ENCODE measurements at places on chromosomes 12 and 14.

DNA sequence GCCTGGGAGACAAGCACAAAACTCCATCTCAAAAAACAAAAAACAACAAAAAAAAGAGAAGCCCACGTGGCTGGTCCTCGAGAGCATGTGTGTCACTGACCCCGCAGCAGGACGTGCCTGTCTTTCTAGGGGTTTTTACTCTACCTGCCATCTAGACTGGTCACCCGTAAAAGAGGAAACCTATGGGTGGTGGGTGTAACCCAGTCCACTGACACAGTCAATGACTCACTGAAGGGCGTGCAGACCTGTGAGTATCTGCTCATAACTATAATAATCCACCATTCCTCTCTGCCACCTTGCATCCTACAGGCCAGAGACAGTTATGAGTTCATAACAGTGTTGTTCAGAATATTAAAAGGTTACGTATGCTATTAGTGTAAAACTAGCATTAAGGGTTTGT lies 4.6 kb downstream of the GOLGA3 start:
- no peak for DNase-seq

- DNase-seq: no peak
Observed at GRCh38 chr14:74155287-74155686, 70.5 kb downstream of the LIN52 start.

DNA sequence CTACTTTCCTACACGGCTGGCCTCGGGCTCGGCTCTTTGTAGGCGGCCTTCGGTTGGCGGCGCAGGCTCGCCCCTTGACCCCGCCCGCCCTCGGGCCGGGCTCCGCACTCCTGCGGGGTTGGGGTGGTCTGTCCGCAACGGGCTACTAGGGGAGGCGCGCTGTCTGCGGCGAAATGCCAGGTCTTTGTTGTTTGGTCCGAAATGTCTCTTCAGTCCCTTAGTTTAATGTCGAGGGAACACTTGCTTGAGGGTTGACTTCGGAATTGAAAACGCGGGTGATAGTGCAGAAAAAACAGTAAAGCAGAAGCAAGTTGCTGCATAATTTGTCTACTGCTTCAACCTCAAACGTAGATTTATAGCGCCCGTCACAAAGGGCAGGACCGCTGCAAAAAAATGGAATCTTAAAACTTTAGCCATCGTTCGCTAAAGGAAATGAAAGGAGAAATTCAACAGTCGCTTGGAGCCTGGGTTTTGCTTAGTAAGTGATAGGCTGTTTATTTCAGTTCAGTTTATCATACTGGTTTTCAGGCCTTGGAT lies 390 bp downstream of the JKAMP start:
- DNase-seq: no peak

GRCh38 chr12:52690351-52691075 lies 10.3 kb upstream of the KRT1 start:
- no peak for DNase-seq

GRCh38 chr14:23936084-23936829 lies 17.3 kb upstream of the DHRS4 start:
- DNase-seq: no peak

- DNase-seq: no peak
Observed at GRCh38 chr12:48454667-48455066, 17.7 kb upstream of the ANP32D start.

DNA sequence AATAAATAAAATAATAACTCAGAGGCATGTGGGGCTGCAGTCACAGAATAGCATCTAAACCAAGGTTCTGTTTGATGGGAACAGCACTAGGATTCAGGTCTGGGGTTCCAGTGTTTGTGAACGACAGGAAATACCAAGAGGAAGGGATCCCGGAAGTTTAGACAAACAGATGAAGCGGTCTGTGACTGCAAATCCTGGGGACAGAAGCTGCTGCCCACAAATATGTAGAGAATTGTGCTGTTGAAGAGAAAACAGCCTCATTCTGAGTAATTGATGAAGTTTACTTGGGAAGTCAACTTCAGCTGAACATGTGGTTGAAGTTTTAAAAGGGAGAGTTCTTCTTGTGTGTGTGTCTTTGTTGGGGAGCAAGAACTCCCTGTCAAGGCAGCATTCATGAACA lies 98.4 kb upstream of the TBX5 start:
- no peak for DNase-seq
